Fibroblast of skin of back (primary cell): ENCODE measurements at places on chromosomes 16 and 17.

DNA sequence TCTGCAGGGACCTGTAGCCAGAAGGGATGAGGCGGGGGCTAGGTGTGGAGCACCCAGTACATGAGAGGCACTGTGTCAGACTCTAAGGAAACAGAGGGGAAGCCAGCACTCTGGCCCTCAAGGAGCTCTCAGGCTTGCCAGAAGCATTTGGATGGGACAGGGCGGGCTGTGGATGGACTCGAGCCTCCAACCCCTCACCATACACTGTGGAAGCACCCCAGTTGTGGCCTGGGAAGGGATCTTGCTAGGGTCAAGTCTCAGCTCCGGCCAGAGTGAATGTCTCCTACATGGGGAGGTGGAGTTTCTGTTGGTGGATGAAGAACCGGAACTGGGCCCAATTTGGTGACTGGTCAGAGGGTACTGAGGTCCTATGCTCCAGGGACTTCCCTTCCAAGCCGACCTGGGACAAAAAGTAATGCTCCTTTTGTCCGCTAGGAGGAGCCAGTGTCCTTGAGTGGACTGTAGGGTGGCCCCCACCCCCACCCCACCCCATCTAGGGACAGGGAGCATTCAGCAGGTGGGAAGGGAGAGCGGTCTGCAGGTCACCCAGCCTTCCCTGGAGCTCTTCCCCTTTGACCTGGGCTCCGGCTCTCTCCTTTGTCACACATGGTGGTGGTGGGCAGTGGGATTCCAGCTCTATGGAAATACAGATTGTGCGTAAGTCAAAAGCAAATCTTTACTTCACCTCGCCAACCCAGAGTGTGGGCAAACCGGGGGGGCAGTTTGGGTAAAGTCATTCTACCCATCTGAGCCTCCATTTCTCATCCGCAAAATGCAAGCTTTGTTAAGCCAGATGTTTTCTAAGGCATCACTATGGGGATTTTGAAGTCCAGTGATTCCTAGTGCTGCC, 20.4 kb upstream of the PHB1 start:
- peak; percentile 60 for DNase-seq

- no peak for DNase-seq
Measured at GRCh38 chr16:20905576-20905975, 5.0 kb downstream of the LYRM1 start.

DNA sequence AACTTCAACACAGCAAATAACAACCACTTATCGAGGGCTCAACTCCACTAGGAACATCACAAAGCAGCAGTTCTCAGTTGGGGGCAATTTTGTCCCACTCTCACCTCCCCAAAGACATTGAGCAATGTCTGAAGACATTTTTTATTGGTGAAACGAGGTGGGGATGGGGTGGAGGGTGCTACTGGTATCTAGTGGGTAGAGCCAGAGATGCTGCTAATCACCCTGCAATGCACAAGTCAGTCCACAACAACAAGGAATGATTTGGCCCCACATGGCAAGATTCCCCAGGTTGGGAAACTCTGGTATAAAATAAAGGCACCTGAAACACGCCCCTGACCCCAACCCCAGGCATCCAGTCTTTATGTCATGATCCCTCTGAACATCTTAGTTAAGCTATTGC, 33.3 kb downstream of the TLE7 start:
- no peak for DNase-seq

GRCh38 chr16:84768808-84769197, 51.0 kb upstream of the CRISPLD2 start:
- no peak for DNase-seq

GRCh38 chr17:81253358-81254131, 14.4 kb downstream of the NDUFAF8 start:
- DNase-seq: peak; percentile 32

- no peak for DNase-seq
Measured at GRCh38 chr17:49946964-49947584, 21.9 kb upstream of the DLX4 start.

- DNase-seq: no peak
Measured at GRCh38 chr16:81455006-81455405, 10.4 kb downstream of the CMIP start.

GRCh38 chr16:8926827-8927226, 36.9 kb downstream of the USP7 start:
- DNase-seq: no peak

GRCh38 chr16:842061-842476, 41.5 kb upstream of the GNG13 start:
- DNase-seq: no peak

GRCh38 chr16:27665881-27666280, 115.9 kb downstream of the KATNIP start:
- peak; percentile 32 for DNase-seq
